AG09319 (cell line): ENCODE measurements at places on chromosomes 2 and 18.

DNA sequence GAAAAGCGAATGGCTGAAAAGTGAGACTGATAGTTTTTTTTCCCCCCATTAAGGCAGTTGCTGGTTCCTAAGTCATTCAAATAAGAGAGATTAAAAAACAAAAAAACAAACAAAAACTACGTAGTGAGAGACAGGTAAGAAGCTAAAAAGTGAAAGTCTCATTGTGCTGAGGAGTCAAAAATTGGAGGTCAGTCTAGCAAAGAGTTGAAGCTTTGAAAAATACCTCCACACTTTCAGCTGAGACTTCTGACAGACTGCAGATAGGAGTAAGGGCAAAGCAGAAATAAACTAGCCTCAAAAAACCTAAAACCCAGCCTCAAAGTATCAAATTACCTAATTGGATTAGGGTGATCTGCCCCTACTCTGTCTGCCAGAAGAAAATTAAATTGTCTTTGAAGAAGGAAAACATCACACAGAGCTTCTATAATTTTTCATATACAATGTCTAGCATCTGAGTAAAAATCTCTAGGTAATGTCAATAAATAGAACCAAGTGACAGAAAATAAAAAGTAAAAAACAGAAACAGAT, 10.9 kb upstream of the EIF2AK3 start:
- DNase-seq, result no peak

DNA sequence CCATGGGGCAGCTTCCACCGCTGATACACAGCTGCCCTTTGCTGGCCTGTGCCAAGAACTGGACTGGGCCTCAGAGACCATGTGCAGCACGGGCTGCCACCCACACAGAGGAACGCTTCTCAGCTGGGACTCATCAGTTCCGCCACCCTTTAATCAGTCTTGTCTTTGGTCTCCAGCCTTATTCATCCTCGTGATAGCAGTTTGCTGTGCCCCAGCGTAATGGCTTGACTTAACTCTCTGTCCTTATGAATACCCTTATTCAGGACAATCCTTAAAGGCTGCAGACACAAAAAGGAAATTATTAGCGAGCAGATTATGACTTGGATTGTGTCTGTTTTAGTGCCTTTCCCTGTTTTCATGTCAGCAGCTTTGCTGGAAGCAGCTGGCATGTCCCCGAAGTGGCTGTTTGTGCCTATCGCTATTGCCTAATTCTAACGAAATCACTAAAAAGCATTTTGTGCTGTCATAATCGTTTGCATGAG, 108.9 kb upstream of the DAPL1 start:
- DNase-seq, result peak; percentile 56

DNA sequence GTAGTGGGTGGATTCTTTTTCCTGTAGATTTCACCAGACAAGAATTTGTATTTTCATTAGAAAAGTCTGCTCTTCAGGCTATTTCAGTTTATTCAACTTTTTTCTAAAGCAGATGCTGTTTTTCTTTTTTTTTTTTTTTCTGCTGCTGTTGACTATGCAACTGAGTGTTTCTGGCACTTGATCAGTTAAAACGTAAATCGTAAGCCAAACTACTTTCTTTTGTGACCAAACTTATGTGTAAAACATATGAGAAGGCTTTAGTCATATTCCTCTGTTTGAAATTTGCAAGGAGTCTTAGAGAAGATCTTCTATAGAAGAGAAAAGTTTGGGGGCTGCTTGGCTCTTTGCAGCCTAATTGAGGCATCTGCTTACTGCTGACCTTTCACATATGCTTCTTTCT, 170.1 kb downstream of the PARD3B start:
- DNase-seq, result no peak

- DNase-seq, result peak; percentile 54
These were observed 38.3 kb downstream of the ITGA6 start for GRCh38 chr2:172465417-172466334.

DNA sequence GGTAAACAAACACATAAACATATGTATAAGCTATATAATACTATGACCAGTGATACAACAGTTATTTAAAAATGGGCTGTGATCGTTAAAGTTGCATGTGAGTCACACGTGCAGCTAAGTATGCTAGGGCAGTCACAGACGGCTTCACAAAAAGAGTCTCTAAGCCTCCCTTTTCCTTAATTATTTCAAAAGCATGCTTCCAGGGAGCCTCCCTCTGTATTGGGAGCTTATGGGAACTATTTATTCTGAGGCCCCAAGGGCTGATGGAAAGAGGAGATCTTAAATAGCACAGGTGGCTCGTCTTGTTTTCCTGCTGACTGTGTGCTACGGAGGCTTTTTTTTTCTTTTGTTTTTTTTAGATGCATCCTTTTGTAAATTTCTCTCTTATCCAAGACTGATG, 94.3 kb downstream of the ADCYAP1 start:
- DNase-seq, result no peak

DNA sequence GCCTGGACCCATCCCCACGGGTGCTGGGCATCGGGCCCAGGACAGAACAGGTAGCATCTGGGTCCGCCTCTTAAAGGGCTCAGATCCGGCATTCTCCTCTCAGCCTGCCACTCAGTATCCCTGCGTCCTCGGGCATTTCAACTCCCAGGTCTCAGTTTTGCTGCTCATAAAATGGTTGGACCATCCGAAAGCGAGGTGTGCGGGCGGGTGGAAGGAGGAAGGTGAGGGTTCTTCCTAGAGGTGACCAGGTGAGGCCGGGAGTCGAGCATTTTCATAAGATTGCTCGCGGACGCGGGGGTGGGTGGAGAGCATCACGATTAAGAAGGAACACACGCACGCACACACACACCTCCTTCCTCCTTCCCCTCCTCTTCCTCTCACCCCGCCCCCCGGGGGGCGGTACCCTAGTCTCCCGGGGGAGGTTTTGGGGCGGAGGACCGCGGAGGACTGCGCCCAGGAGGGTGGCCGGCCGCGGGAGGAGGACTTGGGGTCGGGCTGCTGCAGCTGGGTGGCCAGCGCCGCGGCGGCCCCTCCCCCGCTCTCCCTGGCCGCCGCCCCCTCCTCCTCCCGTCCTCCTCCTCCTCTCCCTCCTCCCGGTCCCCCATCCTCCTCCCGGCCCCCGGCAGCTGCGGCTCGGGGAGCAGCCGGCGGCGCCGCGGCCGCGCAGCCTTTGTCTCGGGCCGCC, 97.9 kb upstream of the GPR45 start:
- DNase-seq, result no peak

DNA sequence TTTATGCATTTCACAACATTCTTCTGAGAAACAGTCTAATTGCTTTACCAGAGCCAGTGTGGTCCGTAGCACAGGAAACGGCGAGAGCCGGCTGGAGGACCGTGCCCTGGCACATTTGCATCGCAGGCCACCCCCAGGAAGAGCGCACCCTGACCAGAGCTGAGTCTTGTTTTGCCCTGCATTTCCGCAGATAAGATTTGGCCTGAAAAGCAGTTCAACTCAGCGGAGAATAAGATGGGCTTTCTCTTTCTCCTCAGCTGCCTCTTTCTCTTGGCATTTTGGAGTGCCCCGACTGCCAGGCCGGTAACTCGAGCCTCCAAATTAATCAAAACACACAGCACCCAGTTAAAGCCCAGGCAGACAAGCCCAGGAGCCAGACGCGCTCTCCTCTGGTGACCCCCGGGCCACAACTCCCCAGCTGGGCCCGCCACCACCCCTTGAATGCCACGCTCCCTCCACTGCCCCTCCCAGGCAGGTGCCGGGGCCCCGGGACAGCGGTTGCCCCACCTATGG, 464 bp downstream of the COL4A4 start:
- no peak for DNase-seq

GRCh38 chr18:15005313-15006130, 257.6 kb downstream of the ANKRD30B start:
- no peak for DNase-seq

- no peak for DNase-seq
These were observed 79.1 kb downstream of the TWIST2 start for GRCh38 chr2:238926761-238927611.
